RWPE1 (cell line): ENCODE measurements at places on chromosomes 16 and 17.
A peak's percentile ranks its signal among the peaks of the same experiment; 100 is the strongest.

DNA sequence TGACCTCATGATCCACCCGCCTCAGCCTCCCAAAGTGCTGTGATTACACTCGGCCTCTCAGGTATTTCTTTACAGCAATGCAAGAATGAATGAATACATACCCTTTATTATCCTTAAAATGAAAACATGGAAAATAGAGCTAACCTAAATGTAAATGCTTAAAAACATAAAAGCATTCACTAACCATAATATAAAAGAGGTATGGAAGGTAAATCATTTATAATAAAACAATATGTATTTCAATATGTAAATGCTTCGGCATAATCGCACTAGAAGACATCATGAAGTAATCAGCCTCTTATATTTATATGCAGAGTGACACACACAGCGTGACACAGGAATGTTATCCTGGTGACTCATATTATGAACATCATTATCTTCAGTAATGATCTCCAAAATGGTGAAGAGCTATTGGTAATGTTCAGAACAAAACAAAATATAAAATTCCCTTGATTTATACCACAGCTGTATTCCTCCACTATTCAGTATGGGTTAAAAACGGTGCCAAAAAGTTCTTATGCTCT lies 53.9 kb downstream of the AIPL1 start:
- peak; percentile 39 for DNase-seq

GRCh38 chr17:79698146-79698846 lies 32.4 kb upstream of the ENPP7 start:
- DNase-seq, result no peak

DNA sequence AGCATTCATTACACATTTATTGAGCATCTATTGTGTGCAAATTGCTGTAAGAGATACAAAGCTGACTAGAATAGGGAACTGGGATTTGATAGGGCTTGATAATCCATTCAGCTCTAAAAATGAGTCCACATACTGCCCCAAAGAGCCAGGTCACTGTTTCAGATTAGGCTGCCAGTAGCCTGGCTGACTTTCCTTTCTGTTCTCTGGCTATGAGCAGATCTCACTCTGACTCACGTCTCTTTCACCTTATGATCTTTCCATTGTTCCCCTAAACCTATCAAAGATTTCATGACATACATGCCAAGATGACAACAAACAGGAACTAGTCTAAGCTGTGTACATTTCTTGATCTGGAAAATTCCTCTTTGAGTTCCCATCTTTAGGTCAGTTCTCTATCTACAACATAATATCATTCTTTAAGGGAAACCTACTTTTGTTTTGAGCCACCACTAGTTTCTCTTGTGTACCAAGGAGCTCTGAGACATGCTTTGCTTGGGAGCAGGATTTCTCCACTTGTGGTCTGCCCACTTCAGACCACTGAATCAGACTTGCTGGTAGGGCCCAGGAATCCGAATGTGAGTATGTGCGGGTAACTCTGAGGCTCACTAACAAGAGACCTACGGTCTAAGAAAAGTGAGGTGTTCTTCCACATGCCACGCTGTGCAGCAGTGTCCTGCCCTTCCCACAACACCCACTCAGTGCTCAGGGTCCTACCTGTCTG lies 40.9 kb upstream of the ICAM2 start:
- no peak for DNase-seq

DNA sequence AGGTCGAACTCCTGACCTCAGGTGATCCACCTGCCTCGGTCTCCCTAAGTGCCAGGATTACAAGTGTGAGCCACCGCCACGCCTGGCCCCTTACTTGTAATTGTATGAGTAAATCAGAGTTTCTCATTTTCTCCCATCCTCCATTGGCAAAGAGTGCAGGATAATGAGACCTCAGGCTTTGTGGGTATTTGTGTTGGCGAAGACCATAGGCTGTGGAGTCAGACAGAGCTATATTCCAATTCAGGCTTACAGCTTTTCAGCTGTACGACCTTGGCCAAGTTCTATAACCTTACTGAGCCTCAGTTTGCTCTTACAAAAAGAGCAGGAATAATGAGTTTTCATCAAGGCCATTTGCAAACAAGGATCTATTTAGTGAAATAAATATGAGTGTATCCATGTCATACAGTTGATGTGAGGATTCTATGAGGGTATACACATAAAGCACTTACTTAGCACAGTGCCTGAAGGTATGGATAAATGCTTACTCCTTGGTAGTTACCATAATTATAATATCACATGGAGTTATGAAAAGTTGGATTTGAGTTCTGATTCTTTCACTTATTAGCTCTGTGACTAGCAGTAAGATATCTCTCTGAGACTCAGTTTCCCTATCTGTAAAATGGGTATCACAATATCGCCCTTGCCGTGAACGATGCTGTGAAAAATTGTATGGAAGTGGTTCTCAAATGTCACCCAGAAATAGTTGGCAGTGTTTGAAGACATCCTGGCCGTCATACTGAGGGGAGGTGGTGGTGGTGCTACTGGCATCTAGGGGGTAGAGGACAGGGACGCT lies 25.6 kb upstream of the CPPED1 start:
- DNase-seq, result no peak

GRCh38 chr16:4746991-4747574 lies 12.7 kb downstream of the DNAAF8 start:
- DNase-seq, result no peak

DNA sequence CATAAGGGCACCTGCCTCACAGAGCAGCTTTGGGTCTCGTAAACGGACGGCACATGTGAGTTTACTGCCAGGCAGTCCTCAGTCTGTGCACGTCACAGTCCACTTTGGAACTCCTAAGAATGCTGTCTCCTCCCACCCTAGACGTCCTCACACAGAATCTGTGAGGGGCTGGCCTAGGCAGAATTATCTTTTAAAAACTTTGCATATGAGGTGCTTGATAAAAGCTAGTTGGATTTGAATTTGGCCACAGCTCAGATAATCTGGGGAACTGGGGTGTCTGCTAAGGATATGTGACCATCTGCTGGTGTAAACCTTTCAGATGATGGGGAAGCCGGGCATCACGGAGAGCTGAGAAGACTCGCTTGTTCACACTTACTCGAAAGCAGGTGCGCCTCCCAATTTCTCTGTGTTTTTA lies 64.4 kb downstream of the METRNL start:
- DNase-seq, result no peak
